ENCODE measurements at places on chromosomes 4 and X.

DNA sequence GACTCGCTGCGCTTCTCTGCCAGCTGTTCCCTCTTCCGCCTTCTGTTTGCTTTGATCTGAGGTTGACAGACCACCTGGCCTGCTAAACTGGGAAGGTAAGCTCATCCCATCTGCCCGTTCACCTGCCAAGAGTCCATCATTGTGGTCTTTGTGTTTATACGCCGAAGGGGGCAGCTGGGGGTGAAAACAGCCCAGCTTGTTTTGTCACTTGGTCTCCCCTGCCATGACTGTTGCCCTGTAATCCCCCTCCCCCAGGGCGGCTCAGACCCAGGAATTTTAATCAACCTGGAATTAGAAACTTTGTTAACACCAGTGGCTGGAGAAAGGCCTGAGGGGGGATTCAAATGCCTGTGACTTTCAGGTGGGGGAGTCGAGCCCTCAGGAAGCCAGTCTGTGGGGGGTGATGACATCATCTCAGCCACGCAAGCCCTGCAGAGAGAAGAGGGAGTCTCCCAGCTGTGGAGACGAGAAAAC, 333.3 kb downstream of the BCOR start:
- DNase-seq: peak; percentile 26

GRCh38 chrX:85994228-85994627, 53.1 kb downstream of the CHM start:
- no peak for DNase-seq

GRCh38 chrX:123173833-123174232, 10.2 kb upstream of the GRIA3 start:
- no peak for DNase-seq

DNA sequence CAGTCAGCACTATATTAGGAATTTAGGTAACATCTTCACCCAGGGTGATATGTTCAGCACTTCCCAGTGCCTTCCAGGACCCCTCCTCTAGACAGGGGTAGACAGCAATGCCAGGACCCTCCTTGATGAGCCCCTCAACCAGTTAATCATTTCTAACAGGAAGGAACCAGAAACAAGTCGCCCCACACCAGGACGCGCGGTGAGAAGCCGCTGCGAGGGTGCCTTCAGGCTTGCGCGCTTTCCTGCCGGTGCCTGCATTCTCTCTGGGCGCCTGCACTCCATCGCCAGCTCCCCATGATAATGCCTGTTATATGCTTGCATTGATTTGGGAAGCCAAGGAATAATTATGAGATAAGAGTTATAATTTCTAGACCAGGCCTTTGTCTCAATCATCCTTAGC, 116.0 kb downstream of the ENPP6 start:
- no peak for DNase-seq

DNA sequence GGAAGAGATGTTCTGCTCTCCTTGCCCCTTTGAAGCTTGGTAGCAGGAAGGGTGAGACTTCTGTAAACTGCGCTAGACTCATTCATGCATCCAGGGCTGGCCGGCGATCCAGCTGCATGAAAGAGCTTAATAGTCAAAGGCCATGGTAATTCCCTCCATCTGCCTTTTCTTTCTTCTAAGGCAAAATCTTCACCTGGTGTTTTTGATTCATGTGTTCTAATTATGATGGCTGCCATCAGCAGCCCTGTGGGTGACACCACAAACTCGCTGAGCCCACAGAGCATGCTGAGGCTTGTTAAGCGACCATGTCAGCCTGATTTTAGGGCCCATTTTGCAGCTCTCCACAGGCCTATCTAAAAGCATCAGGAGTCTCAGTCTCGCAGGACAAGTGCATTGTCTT, 450.1 kb upstream of the TENM3 start:
- DNase-seq: no peak

DNA sequence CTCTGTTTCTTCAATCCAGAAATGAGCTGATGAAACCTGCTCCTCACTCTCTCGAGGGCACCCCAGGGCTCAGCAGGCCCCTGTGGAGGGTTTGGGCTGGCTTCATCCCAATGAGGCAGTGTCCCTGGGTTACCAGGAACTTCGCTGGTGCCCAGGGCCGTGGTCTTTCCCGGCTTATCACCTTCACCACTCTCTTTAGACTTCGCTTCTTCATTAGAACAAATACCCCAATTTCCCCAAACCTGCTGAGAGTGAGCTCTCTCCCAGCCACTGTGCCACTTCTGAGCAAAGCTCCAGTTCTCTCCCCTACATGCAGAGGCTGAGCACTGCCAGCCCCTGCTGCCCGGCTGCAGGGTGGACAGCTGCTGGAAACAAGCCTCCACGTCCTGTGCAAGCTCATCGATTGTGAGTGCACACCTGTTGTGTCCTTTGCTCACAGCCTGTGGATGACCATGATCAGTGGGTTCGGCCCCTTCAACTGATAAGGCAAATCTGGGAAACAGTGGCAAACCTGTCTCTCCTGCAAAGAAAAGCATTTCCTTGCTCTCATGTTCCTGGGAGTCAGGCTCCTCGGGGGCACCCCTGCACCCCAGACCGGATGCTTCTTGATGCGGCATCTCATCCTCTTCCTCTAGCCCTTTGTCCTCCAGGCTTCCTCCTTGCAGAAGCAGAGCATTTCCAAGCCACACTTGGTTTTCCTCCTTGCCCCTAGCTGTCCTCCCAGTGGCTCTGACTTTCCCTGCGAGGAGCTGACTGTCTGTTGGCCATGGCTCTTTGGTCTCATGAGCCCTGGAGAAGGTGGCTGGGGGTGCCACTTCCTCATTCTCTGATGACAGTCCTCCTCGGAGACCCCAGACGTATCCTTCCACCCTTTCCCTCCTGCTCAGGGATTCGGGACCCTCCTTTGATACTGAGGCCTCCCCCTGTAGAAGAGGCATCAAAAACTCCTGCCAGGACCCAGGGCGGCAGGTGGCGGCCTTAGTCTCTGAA, 28.7 kb downstream of the C4orf50 start:
- DNase-seq: no peak
